Thyroid gland (tissue), 4 donors: ENCODE measurements at places on chromosomes 6 and 20.
A peak's percentile ranks its signal among the peaks of the same experiment; 100 is the strongest.

GRCh38 chr6:39059496-39060310 lies 11.1 kb downstream of the GLP1R start:
- H3K27ac ChIP-seq = no peak overlapping the region
- no peak for DNase-seq
- H3K36me3 ChIP-seq = no peaks in the 10 kb centered on the region
- peaks cover 1% of the 10 kb centered on the region for H3K4me1 ChIP-seq

DNA sequence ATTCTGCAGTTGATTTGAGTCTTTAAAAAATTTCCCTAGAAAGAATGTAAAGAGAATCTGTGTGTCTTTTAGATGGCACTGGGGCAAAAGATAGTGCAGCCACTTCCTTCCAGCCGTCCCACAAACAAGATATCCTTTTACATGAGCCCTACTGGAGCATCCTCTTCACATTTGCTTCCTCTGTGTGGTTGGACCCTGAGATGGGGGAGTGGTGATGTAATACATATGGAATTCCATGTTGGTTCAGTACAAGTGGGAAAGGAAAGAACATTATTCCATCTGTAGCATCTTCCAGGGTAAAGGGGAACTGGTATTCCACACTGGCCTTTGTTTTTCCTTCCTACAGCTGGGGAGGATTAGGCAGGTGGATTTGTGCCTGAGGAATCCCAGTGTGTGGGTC lies 78.9 kb upstream of the ISM1 start:
- no peak overlapping the region for H3K4me3 ChIP-seq
- DNase-seq = no peak
- no peaks in the 10 kb centered on the region for H3K36me3 ChIP-seq
- peak overlapping the region; percentile 67 for H3K27ac ChIP-seq
- peaks cover 58% of the 10 kb centered on the region for H3K4me1 ChIP-seq
- no peaks in the 10 kb centered on the region for H3K27me3 ChIP-seq

DNA sequence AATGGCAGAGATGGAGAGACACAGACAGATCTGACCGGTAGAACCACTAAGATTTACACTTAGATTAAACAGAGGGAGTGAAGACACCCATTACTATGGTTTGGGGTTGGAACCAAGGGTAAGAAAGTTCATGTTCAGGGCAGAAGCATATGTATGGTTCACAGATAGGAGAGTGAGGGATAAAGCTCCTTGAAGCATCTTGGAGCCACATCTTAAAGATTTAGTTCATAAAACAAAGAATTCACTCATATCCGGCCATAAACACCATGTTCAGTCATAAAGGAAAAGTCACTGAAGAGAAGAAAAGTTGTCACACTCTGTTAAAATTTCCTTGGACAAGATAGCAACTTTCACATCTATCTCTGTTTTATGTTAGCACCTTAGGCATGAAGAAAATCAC lies 18.0 kb downstream of the STX7 start:
- no peak for DNase-seq
- H3K4me3 ChIP-seq = no peak overlapping the region
- H3K4me1 ChIP-seq = peaks cover 6% of the 10 kb centered on the region
- H3K36me3 ChIP-seq = no peaks in the 10 kb centered on the region

- no peak overlapping the region for H3K4me3 ChIP-seq
- H3K27me3 ChIP-seq = no peaks in the 10 kb centered on the region
- H3K27ac ChIP-seq = no peak overlapping the region
These were observed 184.8 kb downstream of the HIVEP2 start for GRCh38 chr6:142760152-142760551.

GRCh38 chr6:43671011-43671800 lies 16.4 kb downstream of the MRPS18A start:
- H3K4me1 ChIP-seq = peaks cover 25% of the 10 kb centered on the region
- peaks cover 23% of the 10 kb centered on the region for H3K36me3 ChIP-seq
